ENCODE measurements at places on chromosomes 12 and 14.
A peak's percentile ranks its signal among the peaks of the same experiment; 100 is the strongest.

- no peak for DNase-seq
Measured at GRCh38 chr12:56980941-56981530, 23.6 kb upstream of the RDH16 start.

- DNase-seq, result no peak
Measured at GRCh38 chr14:33691907-33692306, 259.0 kb downstream of the EGLN3 start.

- DNase-seq, result peak; percentile 45
Measured at GRCh38 chr12:13278249-13278787, 81.8 kb downstream of the EMP1 start.

DNA sequence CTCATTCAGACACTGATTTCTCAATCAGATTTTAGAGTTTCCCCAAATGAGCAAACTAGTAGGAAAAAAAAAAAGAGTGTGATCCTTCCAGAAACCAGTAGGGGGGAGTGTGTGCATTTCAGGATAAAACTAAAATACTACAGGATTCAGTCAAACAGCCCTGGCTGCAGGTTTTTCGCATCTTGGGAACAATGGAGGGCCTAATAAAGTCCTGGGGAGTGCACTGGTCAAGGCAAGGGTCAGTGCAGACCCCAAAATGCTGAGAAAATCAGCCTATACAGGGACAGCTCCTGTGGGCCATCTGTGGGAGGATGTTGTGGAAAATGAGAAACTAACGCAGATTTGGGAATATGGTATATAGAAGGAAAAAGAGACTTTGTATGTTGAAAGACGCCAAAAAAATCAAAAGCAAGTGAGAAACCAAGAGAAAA, 22.2 kb upstream of the ABCD4 start:
- DNase-seq, result peak; percentile 57

- DNase-seq, result peak; percentile 45
Measured at GRCh38 chr14:52400846-52401245, 86.7 kb downstream of the PTGER2 start.

GRCh38 chr12:31819427-31819826, 90.6 kb upstream of the AMN1 start:
- no peak for DNase-seq

DNA sequence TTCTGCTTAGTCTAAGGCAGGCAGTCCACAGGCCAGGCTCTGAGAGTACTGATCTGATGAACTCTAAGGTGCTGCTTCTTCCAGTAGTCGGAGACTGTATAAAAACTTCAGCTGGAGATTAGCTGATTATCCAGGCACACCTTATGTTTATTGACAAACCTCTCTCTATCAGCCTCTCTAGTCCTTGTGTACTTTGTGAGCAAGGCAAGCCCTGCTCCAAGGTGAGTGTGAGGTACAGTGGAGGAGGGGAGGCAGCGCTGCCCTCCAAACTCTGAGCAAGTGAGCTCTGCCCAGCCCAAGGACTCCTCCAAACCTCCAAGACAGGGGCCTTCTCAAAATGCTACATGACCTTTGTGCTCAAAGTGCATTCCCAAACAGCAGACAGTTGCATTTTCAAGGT, 95.9 kb upstream of the CDKN3 start:
- no peak for DNase-seq

DNA sequence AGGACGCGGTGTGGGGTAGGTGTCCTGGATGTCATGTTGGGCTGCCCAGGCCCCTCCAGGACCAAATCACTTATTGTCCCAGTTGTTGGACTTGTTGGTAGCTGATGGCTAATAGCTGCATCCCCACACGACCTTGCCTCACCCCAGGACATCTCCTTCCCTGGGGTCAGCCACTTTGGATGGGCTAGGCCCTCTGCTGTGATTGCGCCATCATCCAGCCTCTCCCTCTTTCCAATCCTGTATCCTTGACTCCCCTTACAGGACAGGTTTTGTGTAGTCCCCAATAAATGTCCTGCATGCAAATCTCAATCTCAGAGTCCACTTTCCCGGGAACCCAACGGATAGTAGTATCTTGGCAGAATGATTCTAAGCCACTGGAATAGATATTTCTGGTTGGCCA, 43.4 kb upstream of the CHST11 start:
- DNase-seq, result no peak

DNA sequence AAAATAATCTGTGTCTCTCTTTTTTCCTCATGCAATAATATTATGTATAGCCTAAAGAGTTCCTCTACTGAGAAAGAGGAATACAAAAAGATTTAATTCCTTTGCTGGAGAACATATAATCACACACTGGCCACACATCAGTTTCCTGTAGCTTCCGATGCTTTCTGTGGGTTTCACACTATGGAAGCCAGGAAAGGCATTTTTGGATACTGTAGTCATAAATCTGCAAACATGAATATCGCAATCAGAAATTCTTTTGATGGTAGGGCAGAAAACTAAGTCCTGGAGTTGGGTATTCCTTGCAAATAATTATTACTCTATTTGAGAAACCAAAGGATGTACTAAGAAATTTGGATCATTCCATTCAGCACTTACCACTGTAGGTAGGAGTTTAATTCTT, 260.0 kb downstream of the ACSS3 start:
- no peak for DNase-seq

GRCh38 chr14:41299924-41300323, 306.8 kb upstream of the LRFN5 start:
- DNase-seq, result no peak

- DNase-seq, result no peak
Measured at GRCh38 chr14:29035134-29035533, 268.5 kb downstream of the FOXG1 start.

GRCh38 chr14:68658943-68659931, 133.6 kb downstream of the ZFP36L1 start:
- DNase-seq, result no peak

DNA sequence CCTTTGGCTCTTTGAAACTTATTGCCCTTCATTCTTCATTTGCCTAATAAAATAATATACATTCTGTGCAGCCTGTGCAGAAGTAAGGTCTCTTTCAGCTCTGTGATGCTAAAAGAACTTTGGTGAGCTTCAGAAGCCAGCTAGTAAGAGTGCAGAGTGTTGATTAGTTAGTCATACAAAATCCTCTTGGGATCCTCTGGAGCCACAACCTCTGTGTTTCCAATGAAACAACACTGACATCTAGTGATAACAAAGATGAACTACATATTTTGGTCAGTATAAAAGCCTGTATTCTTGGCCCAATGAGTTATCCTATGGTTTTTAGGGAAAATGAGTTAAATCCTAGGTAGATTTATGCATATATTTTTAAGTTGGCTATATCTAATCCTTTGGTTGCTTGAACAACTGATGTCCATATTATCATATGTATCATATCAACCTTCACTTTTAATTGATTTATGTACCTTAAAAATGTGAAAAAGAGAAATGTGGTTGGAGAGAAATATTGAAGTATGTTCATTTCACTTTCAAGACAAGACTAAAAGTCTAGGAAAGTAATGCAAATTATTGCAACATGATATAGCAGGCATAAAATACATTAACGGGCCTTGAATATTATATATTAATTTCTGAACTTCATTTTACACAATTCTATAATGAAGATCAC, 158.4 kb downstream of the KLHL28 start:
- peak; percentile 19 for DNase-seq

DNA sequence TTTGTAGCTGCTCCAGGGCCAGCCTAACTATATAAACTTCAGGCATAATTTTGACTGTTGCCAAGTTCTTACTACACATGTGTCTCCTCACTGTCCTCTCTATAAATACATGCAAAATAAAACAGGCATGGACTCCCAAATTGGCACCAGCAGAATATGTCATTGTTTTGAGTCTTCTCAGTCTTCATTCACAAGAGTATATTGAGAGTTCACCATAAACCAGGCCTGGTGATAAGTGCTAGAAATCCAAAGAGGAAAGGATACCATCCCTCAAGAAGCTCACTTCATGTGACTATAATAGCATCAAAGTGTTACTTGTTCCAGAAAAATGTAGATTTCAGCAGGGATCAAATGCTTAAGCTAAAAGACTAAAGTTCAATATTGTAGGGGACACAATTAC, 13.7 kb downstream of the GPR19 start:
- no peak for DNase-seq

DNA sequence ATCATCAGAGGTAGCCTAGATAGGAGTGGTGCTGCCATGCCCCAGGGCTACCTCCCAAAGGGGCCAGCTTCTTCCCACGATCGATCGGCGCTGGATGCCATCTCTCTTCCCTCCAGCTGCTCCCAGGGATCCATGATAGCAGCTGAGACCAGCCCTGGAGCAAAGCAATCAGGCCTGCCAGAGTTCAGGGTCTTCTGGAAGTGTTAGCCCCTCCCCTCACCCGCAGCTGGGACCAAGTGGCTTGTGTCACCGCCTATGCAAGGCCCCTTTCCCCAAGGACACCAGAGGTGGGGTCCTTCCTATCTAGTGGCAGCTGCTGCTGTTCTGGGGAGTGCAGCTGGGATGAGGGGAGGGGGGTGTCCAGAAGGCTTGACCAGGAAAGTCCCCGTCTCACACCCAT, 87.0 kb downstream of the IRF2BPL start:
- no peak for DNase-seq

- peak; percentile 78 for DNase-seq
Measured at GRCh38 chr12:51636581-51636980, 45.5 kb downstream of the SCN8A start.

DNA sequence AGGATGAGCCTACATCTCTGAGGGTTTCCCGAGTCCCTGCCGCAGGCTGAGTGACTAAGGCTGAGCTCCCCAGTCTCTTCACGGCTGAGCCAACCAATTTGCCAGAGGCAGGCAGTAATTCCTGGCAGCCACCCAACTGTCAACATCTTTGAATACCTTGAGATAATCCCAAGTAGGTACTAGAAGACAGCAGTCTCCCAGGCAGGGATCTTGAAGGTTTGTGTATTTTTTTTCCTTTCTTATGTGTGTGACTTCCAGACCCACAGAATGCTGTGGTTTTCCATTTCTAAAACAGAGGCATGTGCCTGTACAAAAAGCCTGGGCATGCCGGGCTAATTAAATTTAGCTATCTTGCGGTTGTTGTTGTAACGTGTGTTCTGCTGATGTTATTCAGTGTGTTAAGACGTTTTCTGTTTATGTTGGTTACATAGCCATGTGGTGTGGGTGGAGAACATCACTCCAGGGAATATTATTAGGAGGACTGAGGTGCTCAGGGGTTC, 155.5 kb downstream of the ANO2 start:
- DNase-seq, result no peak

- DNase-seq, result no peak
Measured at GRCh38 chr12:53994264-53995001, 5.5 kb upstream of the HOXC9 start.

- DNase-seq, result no peak
Measured at GRCh38 chr12:111643427-111643826, 42.3 kb downstream of the BRAP start.

DNA sequence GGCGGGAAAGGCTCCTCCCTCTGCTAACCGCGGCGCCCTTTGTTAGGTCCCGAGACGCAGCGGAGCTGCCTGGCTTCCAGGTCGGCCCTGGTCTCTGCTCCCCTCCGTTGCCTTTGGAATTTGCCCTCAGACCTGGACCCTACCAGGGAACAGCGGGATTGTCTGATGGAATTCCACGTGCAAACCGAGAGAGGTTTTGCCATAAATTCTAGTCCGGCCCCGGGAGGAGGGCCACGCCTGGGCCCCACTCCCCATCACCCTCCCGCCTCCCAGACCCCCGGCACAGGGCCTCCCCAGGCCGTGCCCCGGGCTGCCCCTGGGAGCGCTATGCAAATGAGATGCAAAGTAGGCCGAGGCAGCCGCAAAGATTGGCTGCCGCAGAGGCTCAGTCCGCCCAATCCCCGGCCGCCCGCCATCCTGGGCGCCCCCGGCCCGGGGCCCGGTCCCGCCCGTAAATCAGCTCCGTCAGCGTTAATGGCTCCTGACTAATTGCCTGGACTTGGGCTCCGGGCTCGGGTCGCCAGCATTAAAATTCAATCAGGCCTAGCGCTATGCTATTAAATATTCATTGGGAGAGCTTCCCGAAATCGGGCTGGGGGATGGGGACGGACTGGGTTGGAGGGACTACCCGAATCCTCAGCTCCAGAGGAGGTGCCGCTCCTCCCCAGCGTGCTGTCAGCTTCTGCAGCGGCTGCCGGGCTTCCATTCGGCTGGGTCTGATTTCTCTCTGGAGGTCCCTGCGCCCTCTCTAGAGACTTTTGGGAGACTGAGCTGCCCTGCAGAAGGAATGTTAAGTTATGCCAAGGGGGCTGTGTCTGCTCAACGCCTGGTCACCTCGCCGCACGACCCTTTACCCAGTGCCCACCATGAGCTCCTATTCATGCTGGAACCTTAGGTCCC, 15.7 kb upstream of the FIGNL2 start:
- DNase-seq, result no peak

- DNase-seq, result no peak
Measured at GRCh38 chr12:56081393-56082347, 1.7 kb downstream of the ERBB3 start.

DNA sequence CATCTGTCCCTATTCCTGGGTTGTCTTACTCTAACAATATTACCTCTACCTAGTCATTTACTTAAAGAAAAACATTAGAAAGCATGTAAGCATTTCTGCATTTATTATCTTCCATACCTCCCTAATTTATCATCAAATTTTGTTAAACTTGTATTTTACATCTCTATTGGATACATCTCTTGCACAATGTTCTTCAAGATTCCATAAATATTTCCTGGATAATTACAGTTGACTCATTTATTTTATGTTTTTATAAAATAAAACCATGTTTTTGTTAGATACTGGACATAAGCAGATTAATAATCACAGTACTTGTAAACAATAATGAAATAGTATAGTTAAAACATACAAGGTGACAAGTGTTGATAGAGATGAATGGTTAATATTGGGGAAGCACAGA, 209.0 kb downstream of the TMTC3 start:
- DNase-seq, result no peak

DNA sequence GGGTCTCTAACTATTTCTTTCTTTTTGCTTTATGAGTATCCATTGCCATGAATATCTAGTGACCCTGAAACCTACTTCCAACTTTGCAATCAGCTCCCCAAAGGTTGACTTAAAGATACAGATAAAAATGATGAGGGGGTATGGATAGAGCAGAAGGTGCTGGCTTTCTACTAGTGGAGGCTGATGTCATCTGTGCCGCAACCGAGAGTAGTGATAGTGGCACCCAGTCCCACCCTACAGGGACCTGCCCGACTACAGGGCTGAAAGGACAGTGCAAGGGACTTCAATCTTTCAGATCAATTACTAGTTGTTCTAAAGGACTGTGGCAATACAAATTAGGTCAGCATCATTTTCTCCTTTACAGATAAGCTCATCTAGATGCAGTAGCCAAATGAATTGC, 806.0 kb downstream of the VRK1 start:
- no peak for DNase-seq

DNA sequence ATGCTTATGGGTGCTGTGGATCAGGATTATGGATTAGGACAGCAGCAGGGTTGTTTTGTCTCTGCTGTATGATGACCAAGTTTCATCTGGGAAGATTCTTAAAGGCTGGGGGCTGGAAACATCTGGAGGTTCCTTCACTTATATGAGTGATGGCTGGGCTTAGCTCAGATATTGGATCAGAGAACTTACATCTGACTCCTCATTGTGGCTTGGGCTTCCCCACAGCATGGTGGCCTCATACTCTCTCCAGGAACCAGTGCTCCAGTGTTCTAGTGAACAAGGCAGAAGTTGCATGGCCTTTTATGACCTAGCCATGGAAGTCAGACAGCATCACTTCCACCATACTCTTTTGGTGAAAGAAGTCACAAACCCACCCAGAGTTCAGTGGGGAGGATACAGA, 336.1 kb upstream of the TBX3 start:
- no peak for DNase-seq
